Fibroblast of pulmonary artery (primary cell): ENCODE measurements at places on chromosomes 12 and 14.

DNA sequence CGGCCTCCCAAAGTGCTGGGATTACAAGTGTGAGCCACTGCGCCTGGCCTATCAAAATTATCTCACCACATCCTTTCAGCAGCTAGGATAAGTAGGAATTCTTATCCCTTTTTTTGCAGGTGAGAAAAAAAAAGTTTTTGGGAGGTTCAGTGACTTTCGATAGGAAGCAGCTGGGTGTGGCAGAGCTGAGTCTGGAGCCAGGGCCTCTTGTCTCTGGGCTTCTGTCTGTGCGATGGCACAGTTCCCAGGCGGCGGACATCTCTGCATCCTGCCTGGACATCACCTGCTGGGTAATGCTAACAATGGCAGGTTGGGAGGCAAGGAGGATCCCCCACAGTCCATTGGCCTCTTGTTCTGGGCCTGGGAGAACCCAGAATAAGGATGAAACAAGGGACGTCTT, 12.5 kb downstream of the NRXN3 start:
- no peak for DNase-seq

DNA sequence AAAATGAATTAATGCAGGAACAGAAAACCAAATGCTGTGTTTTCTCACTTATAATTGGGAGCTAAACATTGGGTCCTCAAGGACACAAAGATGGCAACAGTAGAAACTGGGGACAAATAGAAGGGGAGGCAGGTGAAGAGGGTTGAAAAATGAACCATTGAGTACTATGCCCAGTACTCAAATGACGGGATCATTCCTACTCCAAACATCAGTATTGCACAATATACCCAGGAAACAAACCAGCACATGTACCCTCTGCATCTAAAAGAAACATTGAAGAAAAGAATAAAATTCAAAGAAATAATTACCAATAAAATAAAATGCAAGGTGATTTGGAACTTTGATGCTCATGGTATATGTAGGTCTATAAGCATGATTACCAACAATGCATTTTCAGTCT, 110.8 kb downstream of the LMO3 start:
- no peak for DNase-seq

- DNase-seq = peak; percentile 50
These were observed 23.4 kb upstream of the IPO8 start for GRCh38 chr12:30719060-30719459.

DNA sequence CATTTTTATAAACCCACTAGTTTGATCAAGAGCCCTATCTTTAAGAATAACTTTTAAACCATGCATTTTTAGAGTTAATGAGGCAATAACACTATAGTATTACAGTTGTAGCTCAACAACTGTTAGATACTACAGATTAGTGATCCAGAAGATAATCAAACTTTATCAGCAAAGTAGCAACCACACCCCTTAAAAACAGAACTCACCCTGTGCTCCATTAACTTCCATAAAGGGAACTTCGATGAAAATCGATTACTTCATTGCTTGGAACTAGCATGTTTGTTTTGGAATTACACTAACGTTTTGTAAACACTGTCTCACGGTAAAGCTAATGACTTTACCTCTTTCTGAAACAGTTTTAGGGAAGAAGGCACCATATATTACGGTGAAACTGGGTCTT, 1.4 kb downstream of the SGPP1 start:
- no peak for DNase-seq

DNA sequence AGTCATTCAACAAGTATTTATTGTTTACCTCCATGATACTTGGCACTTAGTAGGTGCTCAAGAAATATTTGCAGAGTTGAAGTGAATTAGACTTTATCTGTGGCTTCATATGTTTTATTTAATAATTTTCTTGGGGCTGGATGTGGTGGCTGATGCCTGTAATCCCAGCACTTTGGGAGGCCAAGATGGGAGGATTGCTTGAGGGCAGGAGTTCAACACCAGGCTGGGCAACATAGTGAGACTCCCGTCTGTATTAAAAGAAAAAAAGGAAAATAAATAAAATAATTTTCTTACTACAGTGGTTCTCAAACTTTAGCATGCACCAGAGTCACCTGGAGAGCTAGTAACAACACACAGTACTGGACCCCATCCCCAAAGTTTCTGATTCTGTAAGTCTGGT, 905 bp downstream of the ADCK1 start:
- no peak for DNase-seq

GRCh38 chr12:95959107-95959506, 16.0 kb downstream of the AMDHD1 start:
- peak; percentile 11 for DNase-seq

DNA sequence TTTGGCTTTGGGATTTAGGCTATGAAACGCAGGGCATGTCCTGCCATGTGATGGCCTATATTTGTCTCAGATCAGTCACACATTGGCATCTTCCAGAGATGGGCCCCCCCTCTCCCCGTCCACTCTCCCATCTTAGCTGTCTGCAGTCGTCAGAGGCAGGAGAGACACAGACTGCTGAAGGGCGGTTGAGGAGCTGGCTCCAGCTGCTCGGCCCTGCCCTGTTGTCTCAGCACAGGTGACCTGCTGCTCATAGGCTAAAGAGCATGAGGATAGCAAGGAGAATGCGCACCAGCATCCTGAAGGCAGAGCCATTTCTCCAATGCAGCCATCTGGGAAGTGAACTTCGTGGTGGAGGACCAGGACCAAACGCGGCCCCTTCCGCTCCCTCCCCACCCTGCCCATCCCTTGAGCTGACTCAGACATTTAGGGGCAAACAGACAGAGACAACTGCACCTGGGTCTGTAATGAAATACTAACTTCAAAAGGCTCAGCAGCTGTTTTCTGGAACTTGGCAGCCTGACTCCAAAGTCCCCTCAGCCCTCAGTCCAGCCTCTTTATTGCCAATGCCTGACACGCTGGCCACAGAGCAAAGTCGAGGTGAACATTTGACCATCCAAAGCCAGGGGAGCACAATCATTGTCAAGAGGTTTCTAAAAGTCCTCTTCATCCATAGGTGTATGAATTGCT, 22.3 kb downstream of the FZD10 start:
- no peak for DNase-seq

DNA sequence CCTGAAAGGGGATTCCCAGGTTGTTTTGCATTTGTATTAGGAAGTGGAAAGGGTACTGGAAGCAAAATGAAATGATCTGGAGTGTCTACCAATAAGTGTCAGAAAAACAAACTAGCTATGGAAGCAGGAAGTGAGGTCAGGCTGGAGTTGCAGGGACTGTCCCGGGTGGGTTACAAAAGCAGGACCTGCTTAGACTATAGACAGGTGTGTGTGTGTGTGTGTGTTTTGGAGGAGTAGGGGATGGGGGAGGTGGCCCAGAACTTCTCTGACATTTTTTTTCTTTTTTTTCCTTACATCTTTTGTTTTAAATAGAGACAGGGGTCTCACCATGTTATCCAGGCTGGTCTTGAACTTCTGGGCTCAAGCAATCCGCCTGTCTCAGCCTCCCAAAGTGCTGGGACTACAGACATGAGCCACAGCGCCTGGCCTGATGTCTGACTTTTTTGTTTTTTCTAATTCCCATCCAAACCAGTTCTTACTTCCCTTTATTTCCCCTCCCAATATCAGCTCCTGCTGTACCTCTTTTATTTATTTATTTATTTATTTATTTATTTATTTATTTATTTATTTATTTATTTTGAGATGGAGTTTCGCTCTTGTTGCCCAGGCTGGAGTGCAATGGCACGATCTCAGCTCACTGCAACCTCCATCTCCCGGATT, 512 bp upstream of the RND1 start:
- DNase-seq = no peak

DNA sequence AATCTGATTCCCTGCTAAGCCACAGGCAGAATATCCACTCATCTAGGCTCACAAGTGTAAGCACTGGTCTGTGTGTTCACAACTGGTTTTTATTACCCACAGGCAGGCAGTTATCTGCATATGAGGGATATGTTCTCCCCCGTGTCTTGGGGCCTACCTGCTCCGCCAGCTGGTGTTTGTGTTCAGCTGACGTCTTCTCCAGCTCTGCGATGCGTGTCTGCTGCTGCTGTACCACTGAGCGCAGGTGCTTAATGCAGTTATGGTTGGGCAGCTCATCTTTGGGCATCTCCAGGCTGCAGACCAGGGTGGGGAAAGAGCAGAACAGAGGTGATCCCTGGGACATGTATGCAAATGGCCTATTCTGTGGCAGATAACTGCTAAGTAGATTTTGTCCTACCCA, 13.7 kb downstream of the RNF41 start:
- no peak for DNase-seq

DNA sequence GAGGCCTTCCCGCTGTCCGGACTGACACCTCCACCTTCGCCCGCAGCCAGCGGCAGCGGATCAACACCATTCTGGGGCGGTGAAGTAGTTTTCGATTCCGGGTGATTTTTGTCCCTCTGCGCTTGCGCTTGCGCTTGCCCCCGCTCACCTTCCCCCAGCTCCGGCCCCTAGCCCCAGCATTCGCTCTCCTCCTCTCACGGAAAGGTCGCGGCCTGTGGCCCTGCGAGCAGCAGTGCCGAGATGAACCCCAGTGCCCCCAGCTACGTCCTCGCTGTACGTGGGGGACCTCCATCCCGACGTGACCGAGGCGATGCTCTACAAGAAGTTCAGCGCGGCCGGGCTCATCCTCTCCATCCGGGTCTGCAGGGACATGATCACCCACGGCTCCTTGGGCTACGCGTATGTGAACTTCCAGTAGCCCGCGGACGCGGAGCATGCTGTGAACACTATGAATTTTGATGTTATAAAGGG, 22.7 kb upstream of the SRGAP1 start:
- DNase-seq = no peak

GRCh38 chr14:60758885-60759284, 24.3 kb downstream of the MNAT1 start:
- DNase-seq = no peak

DNA sequence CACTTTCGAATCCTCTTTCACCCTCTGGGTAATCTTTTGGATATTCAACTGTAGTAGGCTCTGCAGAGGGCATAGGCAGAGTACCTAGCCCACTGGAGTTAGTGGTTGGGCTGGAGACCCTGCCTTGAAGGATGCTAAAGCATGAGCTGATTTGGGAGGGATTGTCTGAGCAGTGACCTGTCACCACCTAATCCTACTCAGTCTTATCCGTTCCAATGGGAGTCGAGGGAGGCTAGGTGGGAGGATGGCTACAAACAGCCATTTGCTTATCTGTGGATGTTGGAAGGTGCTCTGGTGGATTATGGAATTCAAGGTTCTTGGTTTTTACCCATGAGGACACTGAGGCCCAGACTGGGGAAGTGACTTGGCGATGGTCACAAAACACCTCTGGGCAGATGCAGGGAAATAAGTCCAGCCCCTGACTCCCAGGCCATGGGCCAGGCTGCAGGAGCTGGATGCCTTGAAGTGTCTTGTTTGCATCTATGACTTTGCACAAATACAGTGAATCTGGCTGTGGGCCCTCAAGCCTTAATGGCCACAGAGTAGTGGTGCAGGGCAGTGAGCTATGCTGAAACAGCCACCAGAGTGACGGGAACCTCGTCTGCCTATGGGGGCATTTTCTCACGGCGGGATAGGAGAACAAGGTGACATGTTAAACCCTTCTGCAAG, 3.7 kb downstream of the KMT5A start:
- DNase-seq = no peak

- DNase-seq = no peak
These were observed 59.6 kb upstream of the FERMT2 start for GRCh38 chr14:53010193-53011040.

GRCh38 chr12:82793751-82794281, 107.1 kb downstream of the TMTC2 start:
- DNase-seq = no peak

- DNase-seq = no peak
These were observed 13.0 kb downstream of the FBXO33 start for GRCh38 chr14:39419272-39419671.

- DNase-seq = peak; percentile 41
These were observed 113.3 kb downstream of the ANO6 start for GRCh38 chr12:45329238-45329637.

GRCh38 chr14:45201905-45202304, 51.1 kb downstream of the MIS18BP1 start:
- peak; percentile 34 for DNase-seq

DNA sequence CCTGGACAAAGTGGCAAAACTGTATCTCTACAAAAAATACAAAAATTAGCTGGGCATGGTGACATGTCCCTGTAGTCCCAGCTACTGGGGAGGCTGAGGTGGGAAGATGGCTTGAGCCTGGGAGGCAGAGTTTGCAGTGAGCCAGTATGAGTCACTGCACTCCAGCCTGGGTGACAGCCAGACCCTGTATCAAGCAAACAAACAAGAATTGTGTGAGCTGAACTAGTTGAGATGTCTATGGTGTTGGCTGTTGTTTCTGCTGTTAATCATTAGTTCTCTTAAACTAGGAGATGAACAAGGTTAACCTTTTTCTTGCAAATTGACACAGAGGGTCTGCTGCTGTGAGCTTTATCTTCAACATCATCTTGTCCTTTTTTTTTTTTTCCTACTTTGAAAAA, 23.6 kb downstream of the RASSF3 start:
- peak; percentile 74 for DNase-seq

DNA sequence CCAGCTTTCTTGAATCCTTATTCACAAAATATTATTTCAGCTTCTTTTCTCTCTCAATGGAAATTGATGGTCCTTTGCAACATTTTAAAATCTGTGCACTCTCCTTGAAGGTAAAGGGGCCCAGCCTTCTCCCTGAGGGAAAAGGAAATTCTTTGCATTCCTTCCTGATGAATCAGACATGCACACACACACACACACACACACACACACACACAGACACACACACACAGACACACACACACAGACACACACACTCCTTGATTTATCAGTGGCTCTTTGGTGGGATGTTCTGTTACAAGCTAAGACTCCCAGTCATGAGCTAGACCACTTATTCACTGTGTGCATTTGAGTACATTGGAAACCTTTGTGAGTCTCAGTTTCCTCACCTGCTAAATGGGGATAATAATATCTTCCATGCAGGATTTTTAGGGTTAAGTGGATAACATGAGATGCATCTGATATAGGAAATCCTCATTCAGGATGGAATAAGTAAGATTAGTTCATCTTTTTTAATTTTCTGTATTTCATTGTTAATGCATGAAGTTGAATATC, 45.1 kb upstream of the HMGA2 start:
- peak; percentile 75 for DNase-seq

- DNase-seq = no peak
These were observed 210.4 kb downstream of the SPTSSA start for GRCh38 chr14:34251662-34252061.

GRCh38 chr12:126355346-126355745, 1290.1 kb downstream of the AACS start:
- DNase-seq = no peak

GRCh38 chr14:48748151-48748675, 838.0 kb downstream of the RPS29 start:
- DNase-seq = no peak

GRCh38 chr12:49097381-49097780, 2.8 kb upstream of the DHH start:
- DNase-seq = no peak

DNA sequence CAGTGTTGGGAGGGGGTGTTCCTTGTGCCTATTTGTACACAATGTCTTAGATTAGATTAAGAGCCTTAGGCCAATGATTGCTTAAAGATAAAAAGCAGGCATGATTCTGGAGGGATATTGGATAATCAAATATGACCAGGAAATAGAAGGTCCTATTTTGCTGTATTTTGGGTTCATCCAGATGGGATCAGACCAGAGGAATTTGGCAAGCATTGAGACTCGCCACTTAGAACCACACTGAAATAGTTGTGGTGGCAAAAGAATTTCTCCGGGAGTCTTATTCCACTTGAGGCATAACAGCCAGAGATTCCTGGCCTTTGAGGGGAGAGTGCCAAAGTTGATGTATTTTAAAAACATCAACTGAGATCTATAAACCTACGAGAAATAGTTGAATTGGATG, 327.2 kb downstream of the RAD51B start:
- DNase-seq = peak; percentile 96

- DNase-seq = no peak
These were observed 67.6 kb downstream of the ARF6 start for GRCh38 chr14:49960453-49960852.
